ENCODE measurements at places on chromosomes 7 and 10. TPM values are rescaled to one million over a fixed set of nuclear protein-coding genes. Genes with fewer than 3 reads are reported as not detected.

Gene ATG9B
- 0.55 TPM for total RNA-seq

Gene CLDN12
- 28.5 TPM for total RNA-seq

Gene FAM25A
- total RNA-seq = not detected

Gene PILRA
- 21.6 TPM for total RNA-seq

Gene ACBD7
- 0.86 TPM for total RNA-seq

Gene RPEL1
- not detected for total RNA-seq

Gene CFAP70
- 6.3 TPM for total RNA-seq

Gene TAS2R41
- total RNA-seq = not detected

Gene PON1
- not detected for total RNA-seq

Gene PIK3CG
- total RNA-seq = 5.3 TPM

Gene COL13A1
- total RNA-seq = 4.9 TPM

GRCh38 chr7:92489634-92490033, 11.9 kb upstream of the ERVW-1 start:
- no peak for DNase-seq

GRCh38 chr10:128274938-128275337, 148.7 kb upstream of the MKI67 start:
- DNase-seq = no peak

DNA sequence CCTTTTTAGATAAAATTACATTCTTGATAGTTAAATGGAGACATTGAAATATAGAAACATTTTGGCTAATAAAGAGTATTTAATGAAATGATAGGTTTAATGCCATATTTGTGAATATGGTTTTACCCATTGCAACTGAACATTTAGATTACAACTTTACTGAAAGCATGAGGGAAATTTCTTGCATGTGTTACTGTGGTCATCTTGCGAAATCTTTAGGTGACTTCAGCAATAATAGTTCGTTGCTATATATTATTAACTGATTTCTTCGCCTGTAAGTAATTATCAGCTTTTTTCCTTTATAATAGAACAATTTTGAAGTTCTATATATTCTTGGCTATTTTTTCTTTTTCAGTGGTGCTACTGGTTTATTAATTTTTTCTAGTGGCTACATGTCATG, 83.2 kb downstream of the MLLT10 start:
- no peak for DNase-seq

DNA sequence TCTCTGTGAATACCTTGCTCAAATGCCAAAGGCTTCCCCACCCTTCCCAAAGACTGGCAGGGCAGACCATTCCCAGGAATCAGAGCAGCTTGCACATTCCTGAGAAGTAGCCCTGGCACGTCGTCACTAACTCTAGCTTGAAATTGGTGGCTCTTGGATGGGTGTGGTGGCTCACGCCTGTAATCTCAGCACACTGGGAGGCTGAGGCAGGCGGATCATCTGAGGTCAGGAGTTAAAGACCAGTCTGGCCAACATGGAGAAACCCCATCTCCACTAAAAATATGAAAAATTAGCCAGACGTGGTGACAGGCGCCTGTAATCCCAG, 108.2 kb upstream of the MPP7 start:
- no peak for DNase-seq

DNA sequence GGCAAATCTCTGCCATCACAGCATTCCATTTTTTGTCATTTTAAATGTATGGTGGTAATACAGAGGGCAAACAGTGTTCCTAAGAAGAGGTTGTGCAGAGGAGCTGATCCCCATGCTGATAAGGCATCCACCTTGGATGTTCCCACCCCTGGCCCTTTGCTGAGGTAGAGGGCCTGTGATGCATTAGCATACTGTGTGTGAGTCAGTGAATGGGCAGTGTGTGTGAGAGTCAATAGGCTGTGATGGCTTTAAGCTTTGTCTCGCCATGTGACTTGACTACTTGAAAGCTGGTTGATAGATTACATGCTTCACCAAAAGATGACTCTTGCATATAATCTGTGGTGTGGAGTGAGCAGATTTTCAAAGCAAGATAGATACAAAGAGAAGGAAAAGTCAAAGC, 81.3 kb downstream of the INSYN2A start:
- DNase-seq = no peak

- DNase-seq = no peak
Observed at GRCh38 chr10:549391-549790, 140.1 kb downstream of the DIP2C start.

DNA sequence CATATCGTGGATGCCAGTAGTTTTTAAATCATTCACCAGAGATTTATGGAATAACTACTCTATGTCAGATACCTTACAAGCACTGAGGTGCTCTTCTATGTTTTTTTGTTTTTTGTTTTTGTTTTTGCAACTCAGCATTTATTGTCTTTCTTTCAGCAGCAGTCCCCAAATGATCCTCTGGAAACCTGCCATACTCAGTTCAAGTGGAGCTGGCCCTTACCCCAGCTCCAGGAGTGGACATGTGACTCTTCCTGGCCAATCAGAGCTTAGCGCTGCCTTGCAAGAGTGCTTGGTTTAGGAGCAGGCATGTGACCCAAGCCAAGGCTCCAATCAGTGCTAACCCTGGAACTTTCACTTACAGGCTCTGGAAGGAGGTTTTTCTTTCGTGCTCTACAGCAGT, 356.6 kb upstream of the ZMIZ1 start:
- no peak for DNase-seq

- DNase-seq = no peak
Observed at GRCh38 chr7:116439005-116439404, 60.5 kb upstream of the CAV2 start.

DNA sequence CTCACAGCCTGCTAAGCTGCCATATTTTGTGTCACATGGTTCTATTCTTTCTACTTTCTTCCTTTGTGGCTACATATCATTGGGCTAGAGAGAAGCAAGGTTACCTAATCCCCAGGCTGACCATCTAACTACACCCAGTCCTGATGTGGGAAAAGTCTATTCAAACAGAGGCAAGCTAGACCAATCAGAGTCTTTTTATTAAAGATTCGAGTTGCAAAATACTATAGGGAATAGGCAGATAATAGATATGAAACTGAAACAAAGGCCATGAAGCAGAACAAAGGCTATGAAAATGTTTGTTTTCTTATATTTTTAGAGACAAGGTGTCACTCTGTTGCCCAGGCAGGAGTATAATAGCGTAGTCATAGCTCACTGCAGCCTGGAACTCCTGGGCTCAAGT, 36.7 kb downstream of the MTERF1 start:
- no peak for DNase-seq

DNA sequence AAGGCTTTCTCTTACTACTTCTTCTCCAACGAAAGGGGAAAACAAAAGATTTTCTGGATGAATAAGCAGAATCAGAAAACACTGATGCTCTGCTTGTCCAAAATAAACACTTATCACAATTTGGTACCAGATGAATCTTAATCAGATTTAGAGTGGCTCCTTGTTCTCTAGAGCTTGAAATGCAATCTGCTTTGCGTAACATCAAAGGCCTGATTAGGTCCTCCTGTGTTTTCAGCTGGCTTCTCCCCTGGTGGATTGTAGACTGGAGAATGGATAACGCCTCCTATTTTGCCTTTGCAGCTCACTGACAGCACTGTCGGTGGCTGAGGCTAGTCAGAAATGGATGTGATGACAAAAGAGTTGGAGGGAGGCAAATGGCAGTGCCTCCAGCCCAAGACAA, 91.2 kb downstream of the FAM13C start:
- DNase-seq = no peak

GRCh38 chr10:69549959-69550358, 23.3 kb downstream of the NEUROG3 start:
- no peak for DNase-seq

DNA sequence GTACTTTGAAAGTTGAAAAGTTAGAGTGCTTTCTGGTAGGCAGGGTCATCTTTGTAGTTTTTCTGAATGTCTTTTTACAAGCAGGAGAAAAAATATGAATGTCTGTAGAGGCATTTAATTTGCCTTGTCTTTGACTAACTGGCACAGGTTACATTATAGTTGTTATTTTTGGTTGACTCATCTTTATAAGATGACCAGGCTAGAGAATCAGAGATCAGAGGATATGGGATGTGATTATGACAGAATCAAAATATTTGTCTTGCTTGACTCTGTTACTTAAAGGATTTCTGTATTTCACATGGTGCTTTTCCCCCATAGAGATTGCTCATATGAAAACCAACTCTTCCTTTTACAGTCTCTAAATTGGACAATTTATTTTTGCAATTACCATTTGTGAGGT, 2.4 kb downstream of the ZMYND11 start:
- no peak for DNase-seq

GRCh38 chr7:25862261-25863004, 289.6 kb upstream of the NFE2L3 start:
- peak; percentile 96 for DNase-seq

DNA sequence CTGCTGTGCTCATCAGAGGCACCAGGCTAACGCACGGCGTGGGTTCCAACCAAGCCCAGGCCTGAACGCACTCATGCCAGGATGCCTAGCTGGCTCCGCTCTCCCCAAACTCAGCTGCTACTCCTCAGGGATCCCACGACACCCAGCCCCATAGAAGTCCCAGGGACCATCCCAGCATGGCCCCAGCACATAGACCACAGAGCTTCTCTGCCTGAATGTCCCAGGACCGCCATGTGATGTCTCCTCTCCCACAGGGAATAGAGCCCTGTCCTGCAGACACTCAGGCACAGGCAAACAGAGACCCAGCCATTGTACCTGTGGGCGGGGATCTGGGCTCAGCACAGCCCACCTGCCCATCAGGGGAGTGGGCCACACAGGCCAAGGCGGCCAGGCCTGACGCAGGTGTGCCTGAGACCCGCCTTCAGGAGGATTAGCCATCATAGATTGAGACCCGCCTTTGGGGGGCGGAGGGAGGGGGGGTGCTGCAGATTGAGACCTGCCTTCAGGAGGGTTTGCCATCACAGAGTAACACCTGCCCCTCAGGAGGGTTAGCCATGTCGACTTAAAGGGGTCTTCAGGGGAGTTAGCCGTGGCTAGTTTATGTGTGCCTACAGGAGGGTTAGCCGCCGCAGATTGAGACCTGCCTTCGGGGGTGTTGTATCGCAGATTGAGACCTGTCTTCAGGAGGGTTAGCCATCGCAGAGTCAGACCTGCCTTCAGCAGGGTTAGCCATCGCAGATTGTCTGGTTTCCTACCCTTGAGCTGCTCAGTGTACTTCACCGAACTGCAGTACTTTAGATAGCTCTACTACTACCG, 29.0 kb downstream of the RASGEF1A start:
- DNase-seq = peak; percentile 37

- DNase-seq = no peak
Observed at GRCh38 chr10:30556189-30556588, 73.4 kb downstream of the LYZL2 start.

- DNase-seq = no peak
Observed at GRCh38 chr10:18079665-18080295, 60.4 kb upstream of the CACNB2 start.

DNA sequence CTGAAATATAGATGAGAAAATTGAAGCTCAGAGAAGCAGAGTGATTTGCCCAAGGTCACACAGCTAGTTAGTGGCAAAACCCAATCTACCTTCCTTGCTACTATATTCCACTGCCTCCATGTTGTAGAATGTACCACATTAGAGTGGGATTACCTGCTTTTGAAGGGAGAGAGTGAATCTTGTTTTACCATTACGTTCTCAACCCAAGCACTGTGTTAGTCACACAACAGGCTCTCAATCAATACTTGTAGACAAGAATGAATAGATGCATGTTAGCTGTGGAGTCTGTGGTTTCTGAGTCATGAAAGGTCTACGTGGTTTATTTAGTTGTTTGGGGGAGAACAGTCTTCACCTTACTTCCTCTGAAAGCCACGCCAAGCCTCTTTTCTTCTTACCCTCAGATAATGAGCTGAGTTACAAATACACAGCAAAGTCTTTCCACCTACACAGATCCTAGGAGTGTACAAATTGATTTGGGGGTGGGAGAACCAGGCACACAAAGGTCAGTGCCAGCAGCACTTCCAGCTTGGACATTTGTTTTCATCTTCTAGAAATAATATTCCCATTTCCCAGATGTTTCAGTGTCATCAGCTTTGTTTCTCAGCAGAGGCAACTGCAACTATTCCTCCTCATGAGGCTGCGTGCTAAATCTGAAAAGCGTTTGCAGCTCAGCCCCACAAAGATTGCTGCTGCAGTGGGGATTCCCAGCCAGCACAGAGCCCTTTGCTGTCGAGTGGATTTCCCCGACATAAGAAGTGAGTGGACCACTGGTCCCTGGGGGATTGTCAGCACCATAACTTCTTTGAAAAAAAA, 71.5 kb upstream of the ADO start:
- no peak for DNase-seq

GRCh38 chr10:30997536-30998235, 34.0 kb downstream of the ZNF438 start:
- no peak for DNase-seq

DNA sequence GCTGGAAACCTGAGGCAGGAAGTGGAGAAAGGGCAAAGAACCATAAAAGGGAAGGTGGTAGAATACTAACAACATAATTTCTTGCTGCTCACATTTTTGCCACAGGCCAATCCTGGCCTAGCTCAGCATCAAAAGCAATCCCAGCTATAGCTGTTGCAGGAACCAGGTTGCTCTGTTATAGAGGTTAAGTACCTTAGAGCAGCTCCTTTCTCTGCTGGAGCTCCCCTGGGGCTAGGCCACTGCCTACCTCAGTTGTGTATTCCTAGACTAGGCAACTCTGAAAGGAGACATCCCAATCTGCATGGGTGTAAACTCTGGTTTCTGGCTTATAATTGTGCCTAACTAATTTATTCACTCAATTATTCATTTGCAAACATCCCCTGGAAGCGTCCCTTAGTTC, 108.4 kb downstream of the ZNF365 start:
- no peak for DNase-seq

GRCh38 chr7:21338728-21339164, 89.1 kb upstream of the SP4 start:
- DNase-seq = no peak

DNA sequence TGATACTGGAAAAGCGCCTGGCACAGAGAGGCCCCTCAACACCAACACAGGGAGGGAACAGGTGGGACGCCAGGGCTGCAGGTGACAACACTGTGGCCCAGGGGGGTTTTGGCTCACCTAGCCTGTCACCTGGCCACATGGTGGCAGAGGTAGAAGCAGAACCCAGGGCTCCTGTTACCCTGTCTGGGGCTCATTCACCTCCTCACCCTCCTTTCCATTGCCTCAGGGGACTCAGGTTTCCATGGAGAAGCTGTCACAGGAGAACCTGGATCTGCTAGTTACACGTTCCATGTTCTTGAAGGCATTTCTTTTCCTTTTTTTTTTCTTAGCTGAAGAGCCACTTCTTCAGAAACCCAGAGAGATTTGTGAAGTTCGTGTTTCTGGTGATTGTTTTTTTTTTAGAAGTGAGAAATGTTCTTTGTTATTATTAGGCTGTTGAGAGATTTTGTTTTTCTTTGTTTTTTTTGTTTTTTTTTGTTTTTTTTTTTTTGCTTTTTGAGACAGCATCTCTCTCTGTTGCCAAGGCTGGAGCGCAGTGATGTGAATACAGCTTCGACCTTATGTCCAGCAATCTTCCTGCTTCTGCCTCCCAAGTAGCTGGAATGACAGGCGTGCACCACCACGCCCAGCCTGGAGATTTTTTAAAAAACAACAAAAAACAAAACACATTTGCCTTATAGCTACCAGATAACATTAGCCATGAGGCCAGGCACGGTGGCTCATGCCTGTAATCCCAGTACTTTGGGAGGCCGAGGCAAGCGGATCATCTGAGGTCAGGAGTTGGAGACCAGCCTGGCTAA, 16.0 kb downstream of the DENND2A start:
- DNase-seq = no peak

Data from ureter (tissue), 1 donor.